ENCODE measurements at places on chromosomes 2 and 18.

- no peak for DNase-seq
Observed at GRCh38 chr2:170362871-170363631, 185.1 kb downstream of the MYO3B start.

GRCh38 chr2:61946666-61947065, 41.2 kb downstream of the COMMD1 start:
- no peak for DNase-seq

- DNase-seq: no peak
Observed at GRCh38 chr2:20604401-20604911, 46.4 kb downstream of the HS1BP3 start.

DNA sequence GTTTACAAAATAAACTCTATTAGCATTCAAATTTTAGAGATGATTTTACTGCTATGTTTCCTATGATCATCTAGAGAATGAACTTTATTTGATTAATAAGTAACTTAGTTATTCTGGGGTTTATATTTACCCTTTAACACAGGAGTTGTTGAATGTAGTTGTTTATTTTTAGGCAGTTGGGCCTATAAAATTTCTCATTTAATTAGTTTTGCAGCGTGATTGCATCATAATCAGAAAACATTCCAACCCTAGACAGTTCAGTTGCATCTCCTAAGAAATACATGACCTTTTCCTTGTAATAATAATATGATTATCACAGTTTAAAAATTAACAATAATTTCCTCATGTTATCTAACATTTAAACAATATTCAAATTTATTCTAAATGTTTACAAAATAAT, 224.7 kb upstream of the CDH7 start:
- no peak for DNase-seq

DNA sequence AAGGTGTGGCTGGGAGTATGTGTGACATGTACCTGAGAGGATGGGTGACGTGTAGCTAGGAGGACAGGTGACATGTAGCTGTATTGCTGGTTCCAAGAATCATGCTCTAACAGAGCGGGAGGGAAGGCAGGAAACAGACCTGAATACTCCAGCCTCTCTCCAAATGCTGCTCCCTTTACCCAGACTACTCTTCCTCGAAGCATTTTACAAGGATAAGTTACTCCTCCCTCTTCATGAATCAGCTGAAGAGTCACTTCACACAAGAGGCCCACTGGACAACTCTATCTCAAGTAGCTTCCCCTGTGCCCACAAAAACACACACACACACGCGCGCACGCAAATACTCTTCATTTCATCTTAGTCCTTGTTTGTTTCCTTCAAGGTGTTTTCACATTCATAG, 52.6 kb upstream of the KIDINS220 start:
- no peak for DNase-seq

DNA sequence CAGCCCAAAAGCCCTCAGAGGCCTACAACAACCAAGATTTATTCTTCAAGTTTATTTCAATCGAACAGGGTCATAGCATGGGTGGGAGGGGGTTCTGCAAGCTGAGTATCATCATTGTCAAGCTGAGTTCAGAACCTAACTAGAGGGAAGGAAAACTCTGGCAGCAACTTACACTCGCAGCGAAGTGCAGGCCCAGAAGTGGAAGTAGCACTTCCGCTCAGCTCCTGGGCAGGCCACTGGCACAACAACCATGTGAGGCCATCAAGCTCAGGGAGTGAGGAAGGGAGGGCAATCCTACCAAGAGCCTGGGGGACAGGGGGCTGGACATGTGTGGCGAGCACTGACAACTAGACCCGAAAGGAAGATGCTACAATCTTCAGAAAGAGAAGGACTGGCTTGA, 4.8 kb downstream of the UXS1 start:
- no peak for DNase-seq

GRCh38 chr2:127381762-127382161, 6.0 kb downstream of the MAP3K2 start:
- no peak for DNase-seq

- no peak for DNase-seq
Observed at GRCh38 chr2:43714164-43714563, 37.9 kb upstream of the C1GALT1C1L start.

- no peak for DNase-seq
Observed at GRCh38 chr2:149082735-149083134, 44.2 kb downstream of the LYPD6B start.

GRCh38 chr2:227781841-227782240, 31.8 kb upstream of the CCL20 start:
- DNase-seq: no peak

DNA sequence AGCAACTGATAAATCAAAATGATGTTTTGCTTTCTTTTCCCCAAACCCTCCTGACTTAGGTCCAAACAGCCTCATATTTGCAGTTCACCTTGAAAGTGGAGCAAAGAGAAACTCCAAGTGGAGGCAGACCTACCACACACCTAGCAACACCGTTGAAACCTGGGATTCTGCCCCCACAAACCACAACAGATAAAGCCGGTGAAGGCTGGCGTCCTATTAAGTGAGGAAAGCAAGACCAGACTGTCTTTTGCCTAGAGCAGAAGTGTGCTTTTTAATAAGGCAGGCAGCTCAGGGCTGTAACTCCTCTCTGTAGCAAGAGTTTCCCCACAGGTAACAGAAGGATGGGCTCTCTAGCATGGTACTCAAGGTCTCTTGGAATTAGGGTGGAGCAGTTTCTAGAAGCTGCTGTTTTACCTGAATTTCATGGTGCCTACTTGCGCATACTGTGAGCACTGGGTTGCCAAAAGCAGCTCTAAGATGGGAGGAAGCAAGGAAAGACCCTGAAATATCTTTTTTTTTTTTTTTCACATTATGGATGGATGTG, 336.9 kb downstream of the BCL11A start:
- no peak for DNase-seq

DNA sequence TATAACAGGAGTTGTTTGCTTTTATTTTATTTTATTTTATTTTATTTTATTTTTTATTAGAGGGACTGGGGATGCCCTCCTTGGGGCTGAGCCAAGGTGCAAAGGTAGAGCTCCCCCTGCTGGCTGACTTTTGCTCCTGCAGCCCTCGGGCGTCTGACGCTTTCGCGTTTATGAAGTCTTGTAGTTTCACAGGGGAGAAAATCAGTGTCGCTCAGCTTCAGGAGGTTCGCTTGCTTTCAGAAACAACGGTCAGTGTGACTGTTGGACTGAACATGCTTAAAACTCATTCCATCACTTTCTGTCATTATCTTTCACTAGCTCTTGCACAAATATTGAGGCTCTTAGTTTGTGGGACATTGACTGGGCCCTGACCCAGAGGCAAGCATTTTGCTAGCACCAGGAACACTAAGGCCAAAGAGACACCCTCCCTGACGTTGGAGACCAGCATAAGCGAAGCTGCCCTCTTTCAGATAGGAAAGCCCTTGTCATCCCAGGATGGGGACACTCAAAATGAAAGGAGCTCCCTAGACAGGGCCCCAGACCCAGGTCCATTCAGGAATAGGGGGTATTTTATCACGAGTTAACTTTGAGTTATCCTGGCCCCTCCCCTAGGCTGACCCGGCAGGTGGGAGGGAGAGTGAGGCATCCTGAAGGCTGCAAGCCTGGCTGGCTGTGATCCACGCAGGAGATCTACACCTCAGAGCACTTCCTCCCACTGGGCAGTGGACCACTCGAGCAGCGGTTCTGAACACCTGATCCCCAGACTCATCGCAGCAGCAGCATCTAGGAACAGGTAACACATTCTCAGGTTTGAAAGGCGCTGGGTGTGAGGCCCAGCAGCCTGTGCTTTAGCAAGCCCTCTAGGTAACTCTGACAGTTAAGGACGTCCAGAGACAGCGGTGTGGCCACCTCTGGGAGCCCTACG, 34.4 kb downstream of the LGALSL start:
- DNase-seq: peak; percentile 69

DNA sequence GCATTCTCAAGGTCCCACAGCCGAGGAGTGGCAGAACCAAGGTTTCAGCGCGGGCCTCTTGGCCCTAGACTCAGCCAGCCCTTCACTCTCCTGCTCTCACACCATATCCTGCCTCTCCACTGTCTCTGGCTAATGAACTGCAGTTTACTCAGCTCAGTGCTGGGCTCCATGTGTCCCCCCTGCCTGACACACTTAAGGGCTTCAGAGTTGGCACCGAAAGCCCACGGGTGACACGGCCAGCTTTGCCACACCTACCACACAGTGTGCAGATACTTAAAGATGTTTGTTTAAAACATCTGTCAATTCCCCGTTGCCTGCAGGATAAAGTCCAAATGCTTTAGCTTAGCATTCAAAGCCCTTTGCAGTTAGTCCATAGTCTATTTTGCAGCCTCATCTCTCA, 241.2 kb downstream of the SEPTIN10 start:
- peak; percentile 4 for DNase-seq

- DNase-seq: no peak
Observed at GRCh38 chr2:149218497-149218896, 111.9 kb upstream of the LYPD6 start.

DNA sequence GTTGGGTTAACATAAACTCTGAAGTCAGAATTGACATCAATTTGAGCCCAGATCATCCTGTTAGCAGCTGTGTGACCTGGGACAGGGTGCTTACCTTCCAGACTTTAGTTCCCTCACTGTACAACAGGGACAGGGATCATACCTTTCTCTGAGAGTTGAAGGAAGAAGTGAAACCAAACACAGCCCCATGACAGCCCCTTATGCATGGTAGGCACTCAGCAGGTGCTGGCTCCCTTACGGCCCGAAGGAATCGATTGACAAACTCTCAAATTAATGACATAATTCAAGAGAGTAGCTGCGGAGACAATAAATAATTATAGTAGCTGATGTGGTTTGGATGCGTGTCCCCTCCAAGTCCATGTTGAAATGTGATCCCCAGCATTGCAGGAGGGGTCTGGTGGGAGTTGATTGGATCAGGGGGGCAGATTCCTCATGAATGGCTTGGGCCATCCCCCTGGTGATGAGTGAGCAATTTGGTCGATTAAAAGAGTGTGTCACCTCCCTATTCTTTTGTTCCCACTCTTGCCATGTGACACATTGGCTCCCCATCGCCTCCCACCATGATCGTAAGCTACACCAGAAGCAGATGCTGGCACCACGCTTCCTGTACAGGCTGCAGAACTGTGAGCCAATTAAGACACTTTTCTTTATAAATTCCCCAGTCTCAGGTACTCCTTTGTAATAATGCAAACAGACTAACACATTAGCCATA, 72.4 kb downstream of the ODC1 start:
- no peak for DNase-seq

- DNase-seq: no peak
Observed at GRCh38 chr2:241094172-241094571, 7.9 kb downstream of the MTERF4 start.

DNA sequence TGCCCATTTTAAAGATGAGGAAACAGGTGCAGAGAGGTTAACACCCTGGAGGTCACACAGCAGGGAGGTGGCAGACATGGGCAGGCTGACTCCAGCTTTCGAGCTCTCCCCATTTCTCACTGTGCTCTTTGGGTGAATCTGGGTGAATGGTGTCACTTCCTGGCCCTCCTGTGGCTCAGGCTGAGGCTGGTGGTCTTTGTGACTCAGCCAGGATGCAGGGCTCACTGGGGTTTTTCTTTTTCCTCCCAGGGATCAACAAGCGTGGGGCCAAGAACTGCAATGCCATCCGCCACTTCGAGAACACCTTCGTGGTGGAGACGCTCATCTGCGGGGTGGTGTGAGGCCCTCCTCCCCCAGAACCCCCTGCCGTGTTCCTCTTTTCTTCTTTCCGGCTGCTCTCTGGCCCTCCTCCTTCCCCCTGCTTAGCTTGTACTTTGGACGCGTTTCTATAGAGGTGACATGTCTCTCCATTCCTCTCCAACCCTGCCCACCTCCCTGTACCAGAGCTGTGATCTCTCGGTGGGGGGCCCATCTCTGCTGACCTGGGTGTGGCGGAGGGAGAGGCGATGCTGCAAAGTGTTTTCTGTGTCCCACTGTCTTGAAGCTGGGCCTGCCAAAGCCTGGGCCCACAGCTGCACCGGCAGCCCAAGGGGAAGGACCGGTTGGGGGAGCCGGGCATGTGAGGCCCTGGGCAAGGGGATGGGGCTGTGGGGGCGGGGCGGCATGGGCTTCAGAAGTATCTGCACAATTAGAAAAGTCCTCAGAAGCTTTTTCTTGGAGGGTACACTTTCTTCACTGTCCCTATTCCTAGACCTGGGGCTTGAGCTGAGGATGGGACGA, 13.2 kb downstream of the ITM2C start:
- peak; percentile 62 for DNase-seq

DNA sequence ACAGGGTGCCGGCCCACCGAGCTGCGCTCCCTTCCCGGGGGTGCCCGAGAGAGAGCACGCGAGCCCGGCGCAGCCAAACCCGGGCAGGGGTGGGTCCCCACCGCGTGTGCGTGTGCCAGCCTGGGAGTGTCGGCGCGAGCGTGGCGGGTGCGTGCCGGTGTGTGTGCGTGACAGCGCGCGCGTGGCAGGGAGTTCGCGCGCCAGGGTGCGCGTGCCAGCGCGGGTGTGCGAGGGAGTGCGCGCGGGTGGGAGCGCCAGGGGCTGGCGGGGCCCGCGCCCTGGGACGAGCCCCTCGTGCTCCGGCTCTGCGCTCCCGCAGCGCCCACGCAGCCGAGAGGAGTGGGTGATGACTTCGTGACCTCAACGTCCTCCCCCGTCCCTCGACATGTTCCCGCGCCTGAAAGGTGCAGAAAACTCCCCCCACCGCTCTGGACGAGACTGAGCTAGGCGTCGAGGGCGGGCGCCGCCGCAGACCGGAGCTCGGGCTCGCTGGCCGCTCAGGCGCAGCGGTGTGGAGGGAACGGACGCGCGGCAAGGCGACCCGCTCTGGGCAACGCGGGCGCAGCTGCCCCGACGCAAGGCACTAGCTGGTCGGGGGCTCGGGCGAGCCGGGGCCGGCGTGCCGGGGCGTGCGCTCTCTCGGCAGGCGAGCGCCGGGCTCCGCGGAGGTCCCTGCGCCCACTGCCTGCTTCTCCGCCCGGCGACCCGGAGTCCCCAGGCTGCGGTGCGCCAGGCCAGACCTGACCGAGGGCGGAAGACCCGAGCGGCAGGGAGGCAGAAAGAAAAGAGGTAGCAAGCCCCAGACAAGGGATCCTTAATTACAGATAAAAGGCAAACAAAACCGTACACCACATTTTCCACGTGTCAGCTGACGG, 582.8 kb downstream of the ZEB2 start:
- no peak for DNase-seq

DNA sequence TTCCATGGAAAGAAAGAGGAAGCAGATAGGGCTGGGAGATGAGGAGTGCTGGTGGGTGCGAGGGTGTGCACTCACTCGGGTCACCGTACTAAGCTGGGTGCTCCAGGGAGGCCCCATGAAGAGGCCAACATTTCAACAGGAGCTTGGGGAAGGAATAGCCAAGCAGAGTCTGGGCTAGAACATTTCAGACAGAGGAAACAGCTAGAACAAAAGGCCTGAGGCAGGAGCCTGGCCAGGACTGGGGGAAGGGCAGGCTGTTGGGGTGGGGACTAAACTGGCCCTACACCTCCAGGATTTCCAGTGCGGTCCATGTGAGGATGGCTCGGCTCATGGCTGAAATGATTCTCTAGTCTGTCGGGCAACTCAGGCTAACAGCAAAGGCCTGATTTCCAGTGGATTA, 90.8 kb downstream of the ZFP36L2 start:
- DNase-seq: no peak

DNA sequence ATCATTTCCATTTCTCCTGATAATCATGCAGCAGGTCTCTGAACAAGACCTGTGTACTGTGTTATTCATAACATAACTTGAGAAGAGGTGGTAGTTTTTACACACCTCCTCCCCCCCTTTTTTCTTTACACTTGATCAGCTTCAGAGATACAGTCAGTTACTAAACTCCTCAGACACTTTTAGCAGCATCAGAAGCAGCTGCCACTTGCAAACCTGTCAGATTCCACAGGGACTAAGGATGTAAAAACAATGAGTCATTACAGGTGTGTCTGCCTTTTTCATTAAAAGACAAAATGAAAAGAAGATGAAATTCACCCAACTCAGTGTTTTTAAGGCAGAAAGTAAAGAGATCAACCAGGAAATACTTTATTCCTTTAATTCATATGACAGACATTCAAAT, 254.0 kb downstream of the NRXN1 start:
- DNase-seq: no peak

All from CD4-positive, alpha-beta T cell treated with Interleukin-4 for 1 hour (primary cell).